ENCODE measurements at places on chromosomes 4 and X.

DNA sequence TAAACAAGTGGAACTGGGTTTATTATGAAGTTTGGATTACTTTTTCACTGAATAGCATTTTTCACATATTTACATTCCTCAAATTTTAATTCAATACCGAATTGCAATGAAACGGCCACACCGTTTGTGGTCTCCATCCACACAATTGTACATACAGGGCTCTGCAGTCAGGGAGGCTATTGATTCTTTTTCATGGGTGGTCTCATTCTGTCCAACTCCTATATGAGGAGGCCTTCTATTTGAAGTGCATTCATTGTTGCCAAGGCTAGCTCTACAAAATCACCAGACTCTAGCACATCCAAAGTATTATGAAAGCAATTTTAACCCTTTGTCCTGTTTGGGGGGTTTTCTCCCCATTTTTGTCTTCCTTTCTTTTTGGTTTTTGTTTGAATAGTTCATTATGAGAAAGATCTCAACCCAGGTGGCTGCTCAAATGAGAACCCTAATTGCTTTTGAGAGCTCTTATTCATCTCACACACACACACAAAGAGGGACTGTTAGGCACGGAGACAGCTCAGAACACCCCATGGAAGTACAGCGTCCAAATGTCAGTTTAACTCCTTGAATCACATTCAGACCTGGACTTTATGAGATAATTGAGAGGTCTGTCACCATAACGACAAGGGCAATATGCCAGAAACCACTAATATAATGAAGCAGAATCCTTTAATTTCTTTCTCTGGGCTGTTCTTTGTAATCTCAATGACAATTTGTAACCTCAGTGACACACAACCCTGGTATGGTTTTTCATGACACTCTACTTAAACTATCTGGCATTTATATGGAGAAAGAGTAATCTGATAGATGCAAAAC lies 79.4 kb downstream of the NLGN4X start:
- peak; percentile 88 for DNase-seq

- DNase-seq = no peak
Measured at GRCh38 chr4:151302432-151302831, 23.0 kb downstream of the SH3D19 start.

DNA sequence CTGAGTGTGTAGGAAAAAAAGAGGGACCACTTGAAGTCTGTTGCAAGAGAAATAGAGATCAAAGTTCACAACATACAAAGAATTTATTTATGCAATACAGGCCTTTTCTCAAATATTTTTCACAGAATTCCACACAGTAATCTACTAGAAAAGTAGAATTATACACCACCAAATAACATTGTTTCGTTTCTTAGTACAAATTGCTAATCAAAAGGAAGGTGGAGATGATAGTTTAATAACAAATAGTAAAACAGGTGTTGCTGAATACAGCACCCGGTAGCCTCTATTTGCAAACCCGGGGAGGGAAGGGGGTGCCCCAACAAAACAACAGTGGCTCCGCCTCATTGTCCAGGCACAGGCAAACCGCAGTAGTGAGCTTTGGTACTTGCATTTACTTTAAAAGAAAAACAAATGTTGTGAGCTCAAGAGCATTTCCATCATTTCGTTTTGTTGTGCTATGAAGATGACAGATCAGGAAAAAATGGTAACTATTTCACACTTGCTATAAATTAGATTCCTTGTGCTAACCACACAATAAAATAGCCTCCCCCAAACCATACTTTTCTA lies 186.4 kb downstream of the DCLK2 start:
- DNase-seq = no peak

DNA sequence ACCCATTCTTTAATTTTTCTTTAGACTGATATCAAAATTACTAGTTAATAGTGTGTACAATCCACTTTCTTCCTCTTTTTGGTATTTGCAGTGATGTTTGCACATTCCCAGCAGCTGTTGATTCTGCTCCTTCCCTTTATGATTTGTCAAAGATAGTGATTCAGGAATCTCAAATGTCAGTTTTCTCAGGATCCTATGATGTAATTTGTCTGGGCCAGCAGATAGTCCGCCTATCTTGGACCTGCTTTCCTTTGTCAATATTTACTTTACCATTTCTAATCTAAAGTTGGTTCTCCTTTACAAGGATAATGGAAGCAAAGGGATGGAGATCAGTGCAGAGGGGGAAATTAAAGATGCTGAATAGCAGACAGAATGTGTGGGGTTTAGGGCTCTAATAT lies 122.1 kb downstream of the REELD1 start:
- no peak for DNase-seq

All from NCI-H1930 (cell line).